ENCODE measurements at places on chromosomes 16 and 17.

- DNase-seq = no peak
These were observed 32.9 kb upstream of the USP22 start for GRCh38 chr17:21075739-21076085.

DNA sequence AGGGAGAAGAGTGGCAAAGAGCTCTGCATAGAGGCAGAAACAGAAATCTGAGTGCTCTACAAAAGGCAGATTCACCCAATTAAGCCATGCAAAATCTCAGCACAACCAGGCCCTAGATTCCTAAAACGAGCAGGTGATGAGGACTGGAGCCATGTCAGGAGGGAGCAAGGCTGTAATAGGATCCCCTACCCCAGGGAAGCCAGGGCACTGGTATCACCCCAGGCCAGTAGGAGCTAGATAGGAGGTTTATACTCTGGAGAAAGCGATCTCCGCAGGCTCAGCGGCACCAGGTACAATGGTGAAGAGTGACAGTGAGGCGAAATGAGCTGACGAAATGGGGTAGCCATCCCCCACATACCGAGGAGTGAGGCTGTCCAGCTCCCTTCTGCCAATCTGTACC lies 171.5 kb downstream of the PARN start:
- no peak for DNase-seq

GRCh38 chr17:12605222-12605621 lies 60.5 kb upstream of the MYOCD start:
- peak; percentile 85 for DNase-seq

DNA sequence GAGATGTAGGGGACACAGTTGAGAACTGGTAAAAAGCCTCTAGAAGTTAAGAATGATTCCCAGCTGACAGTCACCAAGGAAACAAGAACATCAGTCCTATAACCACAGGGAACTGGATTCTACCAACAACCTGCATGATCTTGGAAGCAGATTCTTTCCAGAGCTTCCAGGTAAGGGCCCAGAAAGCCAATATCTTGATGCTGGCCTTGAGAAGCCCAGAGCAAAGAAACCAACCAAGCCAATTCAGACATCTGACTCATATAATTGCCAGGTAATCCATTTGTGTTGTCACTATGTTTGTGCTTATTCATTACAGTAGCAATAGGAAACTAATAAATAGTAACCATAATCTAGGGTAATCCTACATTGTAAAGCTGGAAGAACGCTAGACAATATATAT lies 81.6 kb downstream of the CACNG1 start:
- no peak for DNase-seq

- no peak for DNase-seq
These were observed 348.9 kb upstream of the ASIC2 start for GRCh38 chr17:33642002-33642401.

DNA sequence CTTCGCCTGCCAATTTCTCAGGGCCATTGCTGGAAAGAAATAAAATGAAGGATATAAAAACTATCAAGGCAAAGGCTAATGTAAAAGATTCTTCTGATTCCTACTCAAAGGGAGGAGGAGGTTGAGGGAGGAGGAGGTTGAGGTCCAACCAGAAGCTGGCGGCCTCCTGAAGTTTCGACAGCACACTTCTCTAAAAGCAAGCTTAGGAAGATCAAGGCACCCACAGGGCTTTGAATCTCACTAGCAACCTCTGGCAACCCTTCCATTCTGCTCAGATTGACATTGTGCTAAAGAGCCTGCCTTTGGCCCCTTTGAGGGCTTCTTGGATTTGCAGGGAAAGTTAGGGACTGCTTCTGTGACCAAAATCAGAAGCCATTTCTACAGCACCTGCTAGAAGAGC lies 81.5 kb upstream of the TNRC6C start:
- no peak for DNase-seq

GRCh38 chr17:12545877-12546513 lies 119.7 kb upstream of the MYOCD start:
- peak; percentile 53 for DNase-seq

DNA sequence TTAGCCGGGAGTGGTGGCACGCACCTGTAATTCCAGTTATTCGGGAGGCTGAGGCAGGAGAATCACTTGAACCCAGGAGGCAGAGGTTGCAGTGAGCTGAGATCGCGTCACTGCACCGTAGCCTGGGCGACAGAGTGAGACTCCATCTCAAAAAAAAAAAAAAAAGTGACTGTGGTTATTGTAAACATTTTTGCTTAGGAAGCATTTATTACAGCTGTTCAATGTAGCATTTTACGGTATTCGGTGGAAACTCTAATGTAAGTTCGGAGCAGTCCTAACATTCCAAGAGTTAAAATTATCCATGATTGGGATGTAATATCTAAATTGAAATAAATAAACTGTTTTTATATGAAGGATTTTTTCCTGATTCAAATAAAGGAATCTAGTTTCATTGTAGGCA lies 254.8 kb upstream of the HSBP1 start:
- DNase-seq = no peak

- DNase-seq = no peak
These were observed 68.5 kb upstream of the CDH5 start for GRCh38 chr16:66298006-66298405.

DNA sequence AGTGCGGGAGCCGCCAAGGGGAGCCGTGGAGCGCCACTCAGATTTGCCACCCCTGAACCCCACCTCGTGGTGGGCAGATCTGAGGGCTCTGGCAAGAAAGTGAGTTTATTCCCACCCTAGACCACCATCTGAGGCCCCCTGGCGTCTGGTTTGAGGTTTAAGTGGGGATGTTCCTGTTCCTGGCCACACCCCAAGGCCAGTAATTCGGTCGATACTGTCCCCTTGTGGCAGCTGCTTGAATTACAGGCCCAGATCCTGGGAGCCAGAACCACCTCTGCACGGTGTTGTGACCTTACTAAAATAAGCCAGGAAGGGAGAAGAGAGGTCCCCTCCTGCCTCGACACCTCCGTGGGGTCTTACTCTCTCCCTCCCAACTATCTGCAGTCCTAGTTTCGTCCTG lies 3.3 kb upstream of the LAT start:
- DNase-seq = no peak

DNA sequence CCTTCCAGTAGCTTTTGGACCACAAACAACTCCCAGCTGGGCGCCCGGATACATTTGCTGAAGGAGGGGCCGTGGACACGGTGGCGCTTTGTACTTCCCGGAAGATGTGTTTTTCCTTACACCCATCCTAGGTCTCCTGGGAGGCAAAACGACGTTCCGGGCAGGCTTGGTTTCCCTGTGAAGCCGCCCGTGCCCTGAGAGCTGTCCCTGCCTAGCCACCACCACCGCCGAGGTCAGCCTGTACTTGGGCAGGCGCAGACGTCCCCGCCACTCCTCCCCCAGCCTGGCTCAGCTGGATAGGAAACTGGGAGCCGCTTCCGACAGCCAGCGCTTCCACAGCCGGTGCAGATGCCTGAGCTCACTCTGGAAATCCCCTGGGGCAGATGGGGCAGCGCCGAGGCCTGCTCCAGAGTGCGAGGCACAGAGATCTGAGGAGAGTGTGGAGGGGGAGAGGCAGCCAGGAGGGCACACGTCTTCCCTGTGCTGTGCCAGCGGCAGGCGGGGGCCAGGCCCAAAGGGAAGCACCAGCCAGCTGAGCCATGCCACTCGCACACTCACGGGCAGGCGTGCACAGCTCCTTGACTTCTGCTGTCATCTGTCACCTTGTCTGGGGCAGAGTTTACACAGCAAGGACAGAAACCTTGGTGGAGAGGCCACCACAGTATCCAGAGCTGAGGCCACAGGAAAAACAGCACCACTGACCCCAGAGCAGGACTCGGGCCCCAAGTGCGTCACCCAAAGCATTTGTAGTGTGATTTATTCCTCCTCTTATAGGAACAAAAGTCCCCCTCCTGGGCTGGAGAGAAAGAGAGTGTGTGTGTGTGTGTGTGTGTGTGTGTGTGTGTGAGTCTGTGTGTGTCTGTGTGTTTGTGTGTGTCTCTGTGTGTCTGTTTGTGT lies 3.0 kb downstream of the RHBDF2 start:
- peak; percentile 73 for DNase-seq

- DNase-seq = no peak
These were observed 17.1 kb upstream of the CRK start for GRCh38 chr17:1473170-1473569.

DNA sequence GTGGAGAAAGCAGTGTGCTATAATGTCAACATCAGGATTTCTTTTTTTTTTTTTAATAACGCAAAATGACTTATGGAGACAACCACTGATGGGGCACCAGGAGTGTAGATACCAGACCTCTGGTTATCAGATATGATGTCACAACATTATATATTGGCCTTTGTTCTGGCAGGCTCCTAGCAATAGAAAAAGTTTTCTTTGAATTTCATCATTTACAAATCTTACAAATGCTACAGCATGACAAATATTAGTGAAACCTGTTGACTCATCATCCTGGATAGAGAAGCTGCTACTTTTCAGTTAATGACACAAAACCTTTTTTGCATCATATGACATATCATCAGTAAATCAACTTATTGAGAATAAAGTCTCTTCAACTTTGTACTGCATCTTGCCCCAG lies 6.1 kb downstream of the THUMPD1 start:
- DNase-seq = no peak

GRCh38 chr17:61291451-61292285 lies 108.0 kb upstream of the TBX2 start:
- DNase-seq = no peak

DNA sequence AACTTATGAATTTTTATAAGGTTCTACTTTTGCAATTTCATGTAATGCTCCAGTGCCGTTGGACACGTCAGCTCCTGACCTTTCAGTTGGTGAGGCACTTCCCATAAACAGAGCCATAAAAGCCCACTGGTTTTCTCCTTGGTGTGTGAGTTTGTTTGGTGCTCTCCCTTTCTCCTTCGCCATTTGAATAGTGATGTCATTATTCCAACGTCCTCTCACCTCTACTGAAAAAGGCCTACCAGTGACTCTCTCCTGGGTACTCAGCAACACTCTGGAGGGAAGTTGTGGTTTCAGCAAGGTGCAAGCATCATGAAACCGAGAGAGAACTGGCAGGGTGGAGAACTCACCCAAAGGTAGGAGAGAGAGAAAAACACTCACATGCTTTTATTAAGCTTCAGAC lies 29.6 kb upstream of the HNF1B start:
- DNase-seq = no peak

DNA sequence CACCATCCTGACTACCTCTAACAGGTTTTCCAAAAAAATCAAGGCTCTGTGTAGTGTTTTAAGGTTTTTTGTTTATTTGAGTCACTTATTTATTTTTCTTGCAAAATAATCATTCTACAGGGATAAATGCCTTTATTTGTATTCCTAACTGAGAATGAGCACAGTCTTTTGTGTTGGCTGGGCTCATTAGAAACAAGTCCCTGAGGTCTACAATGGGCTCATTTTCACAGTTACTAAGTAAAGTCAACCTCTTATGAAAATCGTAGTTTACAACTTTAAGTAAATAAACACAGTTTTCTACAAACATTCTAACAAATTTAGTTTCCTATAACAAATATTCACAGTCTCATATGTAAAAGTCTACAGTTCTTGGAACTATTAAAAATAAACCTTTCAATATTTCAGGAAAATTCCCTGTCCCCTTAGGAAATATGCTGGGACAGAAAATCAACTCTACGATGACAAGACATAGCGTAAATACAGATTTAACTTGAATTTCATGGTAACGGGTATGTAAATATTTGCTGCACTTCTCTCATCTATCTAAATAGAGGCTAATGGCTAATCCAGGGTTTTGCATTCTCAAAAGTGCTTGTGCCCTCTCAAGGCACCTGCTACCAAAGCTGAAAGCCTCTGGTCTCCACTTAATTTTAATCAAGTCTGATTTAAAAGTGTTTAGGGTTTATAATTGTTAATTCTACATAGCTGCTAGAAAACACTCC lies 31.5 kb upstream of the CDH5 start:
- DNase-seq = no peak
